ENCODE measurements at places on chromosomes 4 and X.

GRCh38 chr4:11611868-11612267 is 183.2 kb upstream of the HS3ST1 start:
- H3K27me3 ChIP-seq = no peaks in the 10 kb centered on the region
- no peak for DNase-seq
- H3K4me3 ChIP-seq = no peak overlapping the region
- no peaks in the 10 kb centered on the region for H3K36me3 ChIP-seq
- H3K4me1 ChIP-seq = no peaks in the 10 kb centered on the region

- DNase-seq = no peak
- H3K4me1 ChIP-seq = no peaks in the 10 kb centered on the region
- no peak overlapping the region for H3K4me3 ChIP-seq
- no peak overlapping the region for H3K27ac ChIP-seq
- H3K27me3 ChIP-seq = peaks cover 26% of the 10 kb centered on the region
- H3K36me3 ChIP-seq = no peaks in the 10 kb centered on the region
Observed at GRCh38 chrX:70208479-70208878, 26.0 kb upstream of the AWAT1 start.

- no peak overlapping the region for H3K4me3 ChIP-seq
- H3K27me3 ChIP-seq = no peaks in the 10 kb centered on the region
- no peak for DNase-seq
- no peaks in the 10 kb centered on the region for H3K36me3 ChIP-seq
- no peaks in the 10 kb centered on the region for H3K4me1 ChIP-seq
Observed at GRCh38 chrX:15418041-15418706, 34.0 kb upstream of the VEGFD start.

GRCh38 chr4:100287534-100287933 is 97.3 kb upstream of the DDIT4L start:
- no peaks in the 10 kb centered on the region for H3K36me3 ChIP-seq
- no peak overlapping the region for H3K4me3 ChIP-seq
- no peaks in the 10 kb centered on the region for H3K4me1 ChIP-seq
- DNase-seq = no peak

DNA sequence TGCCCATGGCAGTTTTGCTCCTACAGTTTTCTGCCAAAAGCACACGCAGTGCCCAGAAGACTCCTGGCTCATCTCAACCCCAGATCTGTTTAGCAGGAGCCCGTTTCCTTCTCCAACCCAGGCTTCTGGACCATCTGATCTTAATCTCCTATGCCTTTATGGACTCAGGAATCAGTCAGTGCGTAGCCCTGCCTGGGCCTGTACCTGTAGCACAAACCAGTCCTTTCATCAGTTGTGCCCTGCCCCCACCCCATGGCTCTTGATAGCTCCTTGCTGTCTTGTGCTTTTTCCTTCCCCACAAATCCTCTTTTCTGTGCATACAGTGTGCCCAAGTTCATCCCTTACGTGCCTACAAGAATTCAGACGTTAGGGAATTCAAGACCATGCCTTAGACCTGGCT is 1.5 kb downstream of the ZNF718 start:
- H3K27ac ChIP-seq = peak overlapping the region; percentile 45
- peak overlapping the region; percentile 99 for H3K4me3 ChIP-seq
- H3K27me3 ChIP-seq = no peaks in the 10 kb centered on the region
- H3K4me1 ChIP-seq = peaks cover 4% of the 10 kb centered on the region

GRCh38 chr4:12146339-12146738 is 717.6 kb upstream of the HS3ST1 start:
- H3K4me1 ChIP-seq = no peaks in the 10 kb centered on the region
- no peaks in the 10 kb centered on the region for H3K36me3 ChIP-seq
- H3K4me3 ChIP-seq = no peak overlapping the region
- DNase-seq = no peak

- H3K27me3 ChIP-seq = no peaks in the 10 kb centered on the region
- H3K4me3 ChIP-seq = no peak overlapping the region
- H3K4me1 ChIP-seq = no peaks in the 10 kb centered on the region
- H3K27ac ChIP-seq = no peak overlapping the region
- no peaks in the 10 kb centered on the region for H3K36me3 ChIP-seq
- no peak for DNase-seq
Observed at GRCh38 chrX:7318661-7319060, 170.7 kb upstream of the PUDP start.

- no peaks in the 10 kb centered on the region for H3K4me1 ChIP-seq
- no peaks in the 10 kb centered on the region for H3K36me3 ChIP-seq
- no peaks in the 10 kb centered on the region for H3K27me3 ChIP-seq
- no peak overlapping the region for H3K27ac ChIP-seq
- DNase-seq = peak; percentile 64
Observed at GRCh38 chrX:11532291-11533078, 133.2 kb downstream of the ARHGAP6 start.

- no peaks in the 10 kb centered on the region for H3K36me3 ChIP-seq
- no peaks in the 10 kb centered on the region for H3K4me1 ChIP-seq
- H3K4me3 ChIP-seq = no peak overlapping the region
- H3K27me3 ChIP-seq = no peaks in the 10 kb centered on the region
- H3K27ac ChIP-seq = no peak overlapping the region
Observed at GRCh38 chrX:32867781-32868523, 343.4 kb downstream of the DMD start.

GRCh38 chr4:182143822-182144625 is 99.2 kb upstream of the TENM3 start:
- peaks cover 3% of the 10 kb centered on the region for H3K27me3 ChIP-seq
- peak; percentile 18 for DNase-seq
- peaks cover 11% of the 10 kb centered on the region for H3K36me3 ChIP-seq
- H3K4me3 ChIP-seq = peak overlapping the region; percentile 91
- H3K27ac ChIP-seq = peak overlapping the region; percentile 79
- H3K4me1 ChIP-seq = peaks cover 17% of the 10 kb centered on the region

- DNase-seq = peak; percentile 72
- no peaks in the 10 kb centered on the region for H3K36me3 ChIP-seq
- H3K4me3 ChIP-seq = no peak overlapping the region
- H3K27me3 ChIP-seq = peaks cover under 1% of the 10 kb centered on the region
- no peak overlapping the region for H3K27ac ChIP-seq
Observed at GRCh38 chr4:76087007-76087769, 12.7 kb downstream of the ART3 start.
